Renal pelvis (tissue), 12 donors: ENCODE measurements at places on chromosomes 2 and 18. TPM values are rescaled to one million over a fixed set of nuclear protein-coding genes. Genes with fewer than 3 reads are reported as not detected.

GRCh38 chr2:200578778-200579177 is 7.0 kb upstream of the AOX1 start:
- DNase-seq = no peak

ANKRD29 gene
- polyA plus RNA-seq = 1.1 TPM

GRCh38 chr2:26597197-26597596 is 44.0 kb downstream of the CIB4 start:
- no peak for DNase-seq

NEB gene
- 17.2 TPM for polyA plus RNA-seq

DNA sequence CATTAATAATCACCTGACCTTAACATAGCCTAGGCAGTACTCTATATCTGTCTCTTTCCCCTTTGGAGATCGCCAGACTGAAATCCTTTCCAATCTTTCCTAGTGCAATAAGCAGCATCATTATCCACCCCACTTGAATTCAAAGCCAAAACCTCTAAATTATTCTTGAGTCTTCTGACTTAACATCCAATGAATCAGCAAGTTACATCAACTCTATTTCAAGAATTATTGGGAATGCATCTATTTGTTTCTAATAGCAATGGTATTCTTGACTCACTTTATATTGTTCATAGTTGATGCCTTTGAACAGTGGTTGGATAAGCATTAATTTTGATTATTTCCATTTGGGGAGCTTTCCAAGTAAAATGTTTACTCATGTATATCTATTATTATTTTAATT is 144.8 kb downstream of the ZNF804A start:
- DNase-seq = no peak

DNA sequence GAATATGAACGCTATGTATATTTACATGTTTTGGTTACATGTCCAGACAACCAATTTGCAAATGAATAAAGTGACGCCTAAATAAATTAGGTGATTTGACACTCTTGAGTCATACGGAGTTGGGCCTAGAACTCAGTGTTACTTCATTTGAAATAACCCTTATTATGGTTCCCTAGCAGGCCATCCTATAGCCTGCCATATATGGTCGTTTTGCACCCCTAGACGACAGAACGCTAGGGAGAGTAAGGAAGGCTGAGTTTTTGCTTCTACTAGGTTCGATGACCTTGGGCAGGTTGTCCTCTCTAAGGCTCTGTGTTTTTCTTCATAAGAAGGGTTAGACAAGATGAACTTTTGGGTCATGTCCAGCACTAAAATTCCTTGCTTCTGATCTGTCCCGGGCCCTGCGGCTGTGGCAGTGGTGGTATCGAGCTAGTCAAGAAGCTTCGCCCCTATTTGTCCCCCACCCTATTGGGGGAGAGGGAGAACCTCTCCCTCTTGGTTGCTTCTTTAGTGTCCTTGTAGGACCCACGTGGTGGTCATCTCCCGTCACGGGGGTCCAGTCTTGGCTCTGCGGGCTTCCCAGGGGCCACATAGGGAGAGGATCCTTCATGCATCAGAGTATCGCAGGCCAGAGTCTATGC is 574 bp upstream of the EML4 start:
- no peak for DNase-seq

PRKRA gene
- polyA plus RNA-seq = 79.1 TPM

DNA sequence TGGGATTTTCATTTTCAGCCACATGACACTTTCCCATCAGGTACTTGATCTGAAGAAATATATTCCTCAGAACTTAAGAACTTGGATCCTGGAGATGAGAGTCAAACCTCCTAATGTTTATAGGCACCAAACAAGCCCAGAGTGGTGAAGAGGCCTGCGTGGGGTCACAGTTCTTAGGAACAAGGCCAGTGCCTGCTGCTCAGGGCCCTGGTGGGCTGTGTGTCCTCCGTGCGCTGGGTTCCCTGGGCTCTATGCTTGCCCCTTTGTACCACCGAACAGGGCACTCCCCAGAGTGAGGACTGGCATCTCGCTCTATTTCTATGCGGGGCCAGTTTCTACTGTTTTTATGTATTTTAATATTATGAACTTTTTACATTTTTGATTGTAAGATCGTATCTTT is 76.0 kb upstream of the RBM44 start:
- no peak for DNase-seq

HTR2B gene
- 12.2 TPM for polyA plus RNA-seq

DNA sequence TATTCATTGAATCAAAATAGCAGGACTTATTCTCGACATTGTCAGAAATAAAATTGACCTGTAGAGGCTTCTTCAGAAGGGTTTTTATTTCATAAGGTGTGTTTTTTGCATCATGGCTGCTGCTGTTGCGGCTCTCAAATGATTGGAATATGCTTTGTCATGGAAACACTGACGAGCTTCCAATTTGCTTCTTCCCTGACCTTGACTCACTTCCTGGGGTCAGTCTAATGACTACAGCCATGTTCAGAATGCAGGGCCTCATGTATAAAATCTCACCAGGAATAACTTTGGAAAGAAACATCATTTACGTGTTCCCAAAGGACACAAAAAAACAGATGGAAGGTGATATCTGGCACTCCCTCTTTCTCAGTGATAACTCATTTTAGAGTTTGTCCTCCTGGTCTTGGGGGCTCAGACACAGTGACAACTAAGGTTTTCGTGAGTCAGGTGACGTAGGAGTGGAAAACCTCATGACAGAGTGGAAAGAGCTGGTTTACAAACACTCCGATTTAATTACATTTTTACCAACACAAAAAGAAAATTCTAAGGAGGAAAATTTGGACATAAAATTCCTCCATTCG is 467.0 kb upstream of the RAB12 start:
- no peak for DNase-seq

DNA sequence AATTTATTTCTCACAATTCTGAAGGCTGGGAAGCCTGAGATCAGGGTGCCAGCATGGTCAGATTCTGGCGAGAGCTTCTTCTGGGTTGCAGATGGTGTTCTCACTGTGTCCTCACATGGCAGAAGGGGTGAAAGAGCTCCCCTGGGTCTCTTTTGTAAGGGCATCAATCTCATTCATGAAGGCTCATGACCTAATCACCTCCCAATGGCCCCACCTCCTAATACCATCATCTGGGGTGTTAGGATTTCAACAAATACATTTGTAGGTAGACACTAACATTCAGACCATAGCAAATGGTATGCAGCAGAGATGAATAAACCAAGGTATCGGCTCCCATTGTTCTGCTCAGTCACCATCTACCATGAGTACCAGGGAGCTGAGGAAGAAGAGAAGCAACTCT is 32.7 kb downstream of the YPEL5 start:
- no peak for DNase-seq

DNA sequence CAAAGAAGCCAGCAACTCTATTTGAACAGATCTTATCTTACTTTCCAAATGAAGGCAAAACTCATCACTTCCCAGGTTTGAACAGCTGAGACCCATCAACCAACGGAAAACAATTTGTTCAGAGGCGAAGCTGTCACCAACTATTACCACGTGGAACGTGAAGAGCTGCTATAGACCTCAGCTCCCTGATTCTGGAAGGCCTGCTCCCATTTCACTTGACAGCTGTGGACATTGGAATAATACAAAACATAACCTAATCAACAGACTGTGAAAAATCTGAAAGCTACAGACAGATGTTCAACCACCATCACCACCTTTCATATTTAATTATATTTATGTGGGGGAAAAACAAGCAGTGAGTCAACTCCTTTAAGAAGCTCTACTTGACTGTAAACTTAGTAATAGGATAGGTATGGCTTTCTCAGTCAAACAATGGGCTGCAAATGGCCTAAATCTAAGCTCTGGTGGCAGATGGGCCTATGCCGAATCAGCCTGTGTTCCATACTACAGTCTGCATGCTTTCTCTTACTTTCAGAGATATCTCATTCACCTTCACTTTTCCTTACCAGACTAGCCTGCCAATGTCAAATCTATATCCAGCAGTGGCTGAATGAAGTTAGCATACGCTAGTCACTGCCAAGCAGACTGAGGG is 896.4 kb downstream of the TDRD15 start:
- no peak for DNase-seq

DNA sequence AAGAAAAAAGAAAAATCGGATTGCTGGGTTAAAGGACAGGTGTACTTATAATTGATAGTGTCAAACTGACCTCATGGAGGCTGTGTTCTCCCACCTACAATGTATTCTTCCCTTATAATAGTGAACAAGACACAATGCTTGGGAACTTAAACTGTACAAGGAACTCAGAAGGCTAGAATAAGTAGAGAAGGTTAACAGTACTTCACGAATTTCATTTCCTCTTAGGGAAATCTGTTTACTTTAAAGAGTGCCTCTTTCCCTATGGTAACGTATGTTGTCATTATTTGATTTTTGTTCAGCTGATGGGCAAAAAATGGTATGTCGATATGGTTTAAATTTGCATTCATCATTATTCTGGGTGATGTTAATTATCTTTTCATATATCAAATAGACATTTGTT is 9.2 kb upstream of the HK2 start:
- DNase-seq = no peak

- DNase-seq = no peak
Observed at GRCh38 chr2:134253804-134254203, at the start of gene MGAT5. Gene MGAT5, plus strand, starts transcription at chr2:134254072. Its CDS starts 332 bp downstream, at chr2:134254404.

RIF1 gene
- 40.1 TPM for polyA plus RNA-seq

SP5 gene
- polyA plus RNA-seq = 0.56 TPM

LYG2 gene
- polyA plus RNA-seq = 0.99 TPM

GRCh38 chr2:182559623-182560022 is 132.8 kb upstream of the PDE1A start:
- no peak for DNase-seq

- no peak for DNase-seq
Observed at GRCh38 chr18:21703241-21703820, 1.2 kb downstream of the ABHD3 start.

ORMDL1 gene
- polyA plus RNA-seq = 113 TPM
